Activated T-helper 1 cell treated with Interleukin-2 at 50 U/mL for 16 hours (primary cell): ENCODE measurements at places on chromosomes 1 and 21.

- no peak for DNase-seq
Measured at GRCh38 chr1:231016234-231016633, 23.8 kb downstream of the FAM89A start.

DNA sequence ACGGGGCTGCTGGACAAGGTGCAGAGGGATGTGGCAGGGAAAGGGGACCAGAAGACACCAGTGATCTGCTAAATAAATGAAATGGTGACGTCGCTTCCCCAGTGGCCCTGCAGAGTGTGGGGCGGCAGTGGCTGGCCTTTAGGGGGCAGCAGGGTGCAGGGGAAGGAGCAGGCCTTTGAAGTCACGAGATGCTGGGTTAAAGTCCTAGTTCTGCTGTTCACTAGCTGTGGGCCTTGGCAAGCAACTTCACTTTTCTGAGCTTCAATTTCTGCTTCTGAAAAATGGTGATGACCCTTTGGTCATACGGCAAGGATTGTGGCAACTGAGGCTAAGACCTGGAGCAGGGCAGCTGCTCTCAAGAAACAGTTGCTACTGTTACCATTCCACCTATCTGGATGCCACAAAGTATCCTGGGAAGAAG is 9.2 kb upstream of the GALE start:
- peak; percentile 69 for DNase-seq

- no peak for DNase-seq
Measured at GRCh38 chr21:14535702-14536101, 10.4 kb downstream of the SAMSN1 start.

DNA sequence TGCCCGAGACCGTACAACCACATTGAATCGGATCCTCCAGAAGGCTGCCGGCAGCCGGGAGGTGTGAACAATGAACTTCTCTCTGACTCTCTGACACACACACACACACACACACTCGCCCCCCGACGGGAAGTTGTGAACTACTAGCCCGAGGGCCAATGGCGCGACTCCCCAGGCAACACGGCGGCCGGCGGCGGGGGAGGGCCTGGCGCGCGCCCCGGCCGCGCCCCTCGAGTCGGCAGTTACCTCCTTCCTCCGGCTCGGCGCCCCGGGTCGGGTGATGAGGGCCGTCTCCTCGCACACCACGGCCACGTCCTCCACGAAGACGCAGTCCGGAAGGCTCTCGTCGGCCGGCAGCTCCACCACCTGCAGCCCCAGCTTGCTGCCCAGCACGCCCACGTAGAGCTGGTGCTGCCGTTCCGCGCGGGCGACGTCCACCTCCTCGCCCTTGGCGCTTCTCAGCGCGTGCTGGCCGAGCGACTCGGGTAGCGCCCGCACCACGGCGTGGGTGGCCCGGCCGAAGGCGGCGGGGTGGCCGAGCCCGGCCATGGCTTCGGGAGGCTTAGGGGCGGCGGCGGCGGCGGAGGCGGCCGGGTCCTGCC is 361 bp downstream of the DDAH1 start:
- no peak for DNase-seq

- DNase-seq, result peak; percentile 43
Measured at GRCh38 chr1:2236695-2237677, 8.9 kb downstream of the SKI start.
